ENCODE measurements at places on chromosomes 11 and 22. TPM values are rescaled to one million over a fixed set of nuclear protein-coding genes. Genes with fewer than 3 reads are reported as not detected.

DNA sequence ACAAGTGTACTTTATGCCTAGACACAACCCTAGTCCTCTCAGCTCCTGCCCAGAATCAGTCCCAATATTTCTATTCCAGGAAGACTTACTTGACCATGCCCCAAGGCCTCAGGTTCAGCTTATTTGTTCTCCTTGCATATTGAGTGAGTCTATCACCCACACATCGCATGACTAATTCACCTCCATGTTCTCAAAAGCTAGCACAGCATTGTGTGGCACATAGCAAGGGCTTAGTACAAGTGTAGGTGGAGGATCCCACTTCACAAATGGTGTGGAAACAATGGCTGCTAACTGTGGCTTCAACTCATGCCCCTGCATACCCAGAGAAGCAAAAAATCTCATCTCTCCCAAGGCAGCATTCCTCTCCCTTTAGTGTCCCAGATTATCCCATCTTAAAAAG, 602.6 kb upstream of the API5 start:
- H3K27ac ChIP-seq: no peak overlapping the region
- no peaks in the 10 kb centered on the region for H3K27me3 ChIP-seq
- no peak for DNase-seq

DNA sequence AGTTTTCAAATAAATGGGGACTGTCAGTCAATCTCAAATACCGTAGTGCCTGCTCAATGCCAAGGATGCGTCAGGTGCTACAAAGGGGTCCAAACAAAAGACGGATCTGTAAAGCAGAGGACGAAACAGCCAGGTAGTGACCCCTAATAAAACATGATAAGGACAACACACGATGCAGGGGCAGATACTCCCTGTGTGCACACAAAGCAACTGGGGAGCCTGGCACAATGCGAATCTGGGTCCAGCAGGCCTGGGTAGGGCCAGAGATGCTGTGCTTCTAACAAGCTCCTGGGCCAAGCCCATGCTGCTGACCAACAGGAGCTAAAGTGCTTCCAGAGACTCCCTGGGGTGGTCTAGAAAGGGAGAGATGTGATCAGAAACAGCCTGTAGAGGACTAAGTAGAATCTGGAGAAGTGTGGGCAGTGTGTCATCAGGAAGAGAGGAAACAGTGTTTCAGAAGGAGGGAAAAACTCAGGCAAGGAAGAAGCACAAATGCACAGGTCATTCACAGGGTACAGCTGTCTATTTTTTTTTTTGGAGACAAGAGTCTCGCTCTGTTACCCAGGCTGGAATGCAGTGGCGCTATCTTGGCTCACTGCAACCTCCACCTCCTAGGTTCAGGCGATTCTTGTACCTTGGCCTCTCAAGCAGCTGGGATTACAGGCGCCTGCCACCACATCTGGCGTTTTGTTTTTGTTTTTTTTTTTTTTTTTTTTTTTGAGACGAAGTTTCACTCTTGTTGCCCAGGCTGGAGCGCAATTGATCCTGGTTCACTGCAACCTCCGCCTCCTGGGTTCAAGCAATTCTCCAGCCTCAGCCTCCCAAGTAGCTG, 74.5 kb downstream of the MICAL3 start:
- H3K4me3 ChIP-seq: no peak overlapping the region
- H3K36me3 ChIP-seq: no peaks in the 10 kb centered on the region
- DNase-seq: no peak
- peak overlapping the region; percentile 36 for H3K27ac ChIP-seq
- H3K4me1 ChIP-seq: peaks cover 46% of the 10 kb centered on the region

Gene CYTH4
- not detected for total RNA-seq

Gene NCAM1
- 141 TPM for total RNA-seq

- no peak for DNase-seq
- no peaks in the 10 kb centered on the region for H3K27me3 ChIP-seq
- H3K27ac ChIP-seq: peak overlapping the region; percentile 94
- H3K36me3 ChIP-seq: peaks cover 4% of the 10 kb centered on the region
These were observed 2.8 kb downstream of the PDXP start for GRCh38 chr22:37661160-37661924.

Gene KRTAP5-8
- 0.73 TPM for total RNA-seq

- no peak overlapping the region for H3K4me3 ChIP-seq
- H3K36me3 ChIP-seq: peaks cover 18% of the 10 kb centered on the region
- no peak for DNase-seq
- no peak overlapping the region for H3K27ac ChIP-seq
- peaks cover 11% of the 10 kb centered on the region for H3K4me1 ChIP-seq
These were observed 9.1 kb downstream of the LRP5 start for GRCh38 chr11:68321293-68322051.

DNA sequence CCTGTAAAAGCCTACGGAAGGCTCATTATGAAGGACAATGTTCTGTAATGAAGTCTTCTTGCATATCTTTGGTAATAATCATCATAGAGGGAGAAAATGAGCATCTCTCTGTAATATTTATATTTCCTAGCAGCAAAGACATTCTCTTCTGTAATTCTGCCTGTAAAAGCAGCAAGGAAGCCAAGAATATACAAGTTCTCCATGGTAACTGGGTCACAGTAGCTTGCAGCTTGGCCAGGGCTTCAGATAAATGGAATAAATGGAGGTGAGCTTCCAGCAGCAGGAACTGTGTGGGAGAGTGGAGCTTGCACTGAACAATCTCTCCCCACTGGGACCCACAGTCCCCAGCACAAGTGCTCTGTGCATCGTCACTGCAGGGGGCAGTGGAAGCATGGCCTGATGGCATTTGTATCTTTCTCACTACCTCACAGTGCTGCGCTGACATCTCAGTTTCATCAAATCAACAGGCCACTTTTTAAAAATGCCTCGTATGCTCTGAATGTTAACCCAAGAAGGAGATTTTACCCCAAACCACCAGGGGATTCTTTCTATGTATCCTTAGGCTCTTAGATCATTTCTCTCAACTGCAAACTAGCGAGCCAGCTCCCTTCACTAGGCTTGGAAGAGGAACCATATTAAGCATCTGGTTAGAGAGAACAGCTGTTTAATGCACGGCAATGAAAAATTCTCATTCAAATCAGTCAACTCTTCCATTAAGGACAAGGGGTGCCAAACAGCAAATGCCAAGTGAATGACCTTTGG, 1059.7 kb downstream of the OPCML start:
- H3K4me1 ChIP-seq: no peaks in the 10 kb centered on the region
- no peaks in the 10 kb centered on the region for H3K36me3 ChIP-seq
- H3K27ac ChIP-seq: no peak overlapping the region
- H3K4me3 ChIP-seq: no peak overlapping the region
- DNase-seq: no peak

GRCh38 chr11:116807601-116808261, 15.4 kb downstream of the APOA4 start:
- H3K36me3 ChIP-seq: no peaks in the 10 kb centered on the region
- H3K4me3 ChIP-seq: no peak overlapping the region
- peaks cover 14% of the 10 kb centered on the region for H3K27me3 ChIP-seq

GRCh38 chr11:22031791-22032190, 161.1 kb upstream of the ANO5 start:
- peaks cover 3% of the 10 kb centered on the region for H3K27me3 ChIP-seq
- no peak overlapping the region for H3K27ac ChIP-seq
- no peaks in the 10 kb centered on the region for H3K4me1 ChIP-seq
- no peaks in the 10 kb centered on the region for H3K36me3 ChIP-seq
- DNase-seq: no peak

DNA sequence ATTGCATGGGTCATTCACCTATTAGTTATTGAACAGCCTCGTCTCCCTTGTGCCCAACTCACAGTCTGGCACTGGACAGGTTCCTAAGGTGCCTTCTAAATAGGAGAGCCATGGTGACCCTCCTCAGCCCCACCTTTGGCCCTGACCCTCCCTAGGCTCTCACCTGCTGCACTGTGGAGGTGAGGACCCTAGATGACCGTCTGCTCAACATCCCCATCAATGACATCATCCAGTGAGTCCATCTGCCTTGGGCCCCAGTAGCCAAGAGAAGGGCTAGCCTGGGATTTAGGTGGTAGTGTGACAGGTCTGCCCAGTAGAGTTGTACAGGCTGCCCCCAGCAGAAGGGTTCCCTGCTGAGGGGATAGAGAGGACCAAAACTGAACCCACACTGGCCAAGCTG, 13.6 kb downstream of the UCP2 start:
- H3K4me3 ChIP-seq: no peak overlapping the region
- no peak overlapping the region for H3K27ac ChIP-seq
- peaks cover 11% of the 10 kb centered on the region for H3K4me1 ChIP-seq
- DNase-seq: no peak

Measured in mesothelial cell of epicardium (in vitro differentiated cells).